ENCODE measurements at places on chromosomes 12 and 14.
A peak's percentile ranks its signal among the peaks of the same experiment; 100 is the strongest.

DNA sequence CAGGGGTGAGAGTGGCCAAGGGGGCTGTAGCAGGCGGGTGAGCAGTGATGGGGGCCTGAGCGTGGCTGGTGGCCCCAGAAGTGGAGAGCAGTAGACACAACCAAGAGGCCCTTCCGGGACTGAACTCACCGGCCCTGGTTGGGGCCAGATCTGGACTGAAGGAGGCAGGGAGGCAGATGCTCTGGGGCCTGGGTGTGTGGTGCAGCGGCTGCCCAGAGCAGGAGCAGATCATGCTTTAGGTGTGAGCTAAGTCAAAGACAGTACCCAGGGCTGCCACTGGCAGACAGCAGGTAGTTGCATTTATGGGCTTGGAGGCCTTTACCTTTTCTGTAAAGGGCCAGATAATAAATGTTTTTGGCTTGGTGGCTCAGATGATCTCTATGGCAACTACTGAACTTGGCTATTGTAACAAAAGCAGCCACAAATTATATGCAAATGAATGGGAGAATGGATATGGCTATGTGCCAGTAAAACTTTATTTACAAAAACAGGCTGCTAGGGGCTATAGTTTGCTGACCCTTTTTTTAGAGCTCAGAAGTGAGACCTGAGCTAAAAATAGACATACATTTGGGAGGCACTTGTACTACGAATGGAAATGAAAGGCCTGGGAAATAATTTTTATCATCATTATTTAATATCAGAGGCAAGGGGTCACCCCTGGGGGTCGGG lies 25.6 kb downstream of the SETD1B start:
- no peak for DNase-seq

DNA sequence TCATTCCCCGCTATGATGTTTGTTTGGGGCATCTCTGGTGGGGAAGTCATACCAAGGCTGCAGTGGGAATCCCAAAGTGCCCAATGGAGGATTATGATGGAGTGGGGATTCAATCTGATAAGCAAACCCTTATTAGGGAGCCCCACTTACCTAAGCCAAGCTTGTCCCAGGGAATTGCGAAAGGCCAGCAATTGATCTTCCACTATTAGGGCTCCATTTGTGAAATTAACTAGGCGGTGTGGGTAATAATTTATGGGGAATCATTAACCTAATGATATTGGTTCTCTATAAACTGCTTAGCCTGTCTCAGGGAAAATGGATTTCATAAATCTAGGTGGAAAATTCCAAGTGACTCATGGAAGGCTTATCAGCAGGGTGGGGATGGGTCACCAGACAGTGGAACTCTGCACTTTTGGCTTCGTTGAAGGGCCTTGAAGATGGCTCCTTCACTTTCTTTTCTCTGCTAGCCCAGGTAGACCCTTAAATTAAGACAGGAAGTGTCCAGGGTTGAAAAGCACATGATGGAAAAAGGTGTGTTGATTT lies 113.0 kb upstream of the WSCD2 start:
- DNase-seq: no peak

DNA sequence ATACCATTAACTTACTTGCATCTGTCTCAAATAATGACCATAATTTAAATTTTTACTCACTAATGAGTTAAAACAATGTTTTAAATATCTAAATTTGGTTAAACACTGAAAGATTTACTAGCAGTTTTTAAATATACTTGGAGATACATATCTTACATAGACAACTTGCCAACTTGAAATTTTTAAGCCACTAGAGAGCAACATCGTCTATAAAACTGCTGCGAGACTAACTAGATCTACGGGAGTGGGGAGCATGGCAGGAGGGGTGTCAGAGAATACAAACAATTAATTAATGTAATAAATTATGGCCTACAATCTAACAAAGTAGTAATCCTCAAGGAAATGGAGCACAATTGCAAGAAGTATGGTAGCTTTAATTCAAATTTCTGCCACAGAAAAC lies 120.4 kb downstream of the LRRIQ1 start:
- DNase-seq: no peak

DNA sequence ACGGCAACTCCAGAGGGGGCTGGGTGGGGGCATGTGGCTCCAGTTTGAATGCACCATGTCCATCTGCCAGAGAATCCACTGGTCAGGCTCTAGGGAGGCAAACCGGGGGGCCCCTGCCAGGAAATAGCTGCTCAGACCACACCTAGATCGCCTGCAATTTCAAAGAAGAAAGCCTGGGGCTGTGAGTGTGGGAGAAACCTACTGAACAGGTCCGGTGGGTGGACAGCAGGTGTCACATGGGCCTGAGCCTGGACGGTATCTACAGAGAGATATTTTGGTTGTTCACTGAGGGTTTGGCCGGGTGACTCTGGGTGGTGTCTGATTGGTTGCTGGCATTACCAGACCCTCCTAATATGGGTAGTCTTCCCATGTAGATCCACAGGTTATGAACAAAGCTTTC lies 32.0 kb downstream of the DAO start:
- DNase-seq: no peak

DNA sequence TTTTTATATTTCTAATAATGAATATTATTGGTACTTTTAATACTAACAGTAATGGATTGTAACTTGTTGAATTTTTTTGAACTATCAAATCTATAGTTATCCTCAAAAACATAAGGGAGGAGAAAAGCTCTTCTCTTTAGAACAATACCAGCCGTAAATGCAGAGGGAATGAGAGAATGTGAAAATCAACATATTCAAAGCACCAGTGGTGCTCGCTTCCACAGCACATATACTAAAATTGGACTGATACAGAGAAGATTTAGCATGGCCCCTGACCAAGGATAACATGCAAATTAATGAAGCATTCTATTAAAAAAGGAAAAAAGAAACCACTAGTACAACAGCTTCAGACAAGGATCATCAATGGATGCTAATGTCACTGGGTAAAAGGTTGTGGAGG lies 15.8 kb downstream of the R3HDM2 start:
- DNase-seq: no peak

DNA sequence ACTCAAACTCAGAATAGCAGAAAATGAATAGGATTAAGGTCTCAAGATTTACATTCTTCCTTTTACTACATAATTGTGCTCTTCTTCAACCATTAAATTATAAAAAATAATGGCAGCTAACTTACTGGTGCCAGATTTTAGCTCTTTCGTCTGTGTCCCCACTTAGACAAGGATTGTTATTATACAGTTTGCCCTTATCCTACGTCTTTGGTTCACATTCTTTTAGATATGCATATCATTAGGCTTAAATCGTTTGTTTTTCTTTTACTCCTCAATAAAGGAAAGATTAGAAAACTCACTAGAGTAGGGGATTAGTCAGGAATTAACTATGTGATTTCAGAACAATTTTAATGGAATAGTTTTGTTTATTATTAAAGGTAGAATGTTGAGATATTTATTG lies 129.6 kb upstream of the GARIN2 start:
- no peak for DNase-seq

DNA sequence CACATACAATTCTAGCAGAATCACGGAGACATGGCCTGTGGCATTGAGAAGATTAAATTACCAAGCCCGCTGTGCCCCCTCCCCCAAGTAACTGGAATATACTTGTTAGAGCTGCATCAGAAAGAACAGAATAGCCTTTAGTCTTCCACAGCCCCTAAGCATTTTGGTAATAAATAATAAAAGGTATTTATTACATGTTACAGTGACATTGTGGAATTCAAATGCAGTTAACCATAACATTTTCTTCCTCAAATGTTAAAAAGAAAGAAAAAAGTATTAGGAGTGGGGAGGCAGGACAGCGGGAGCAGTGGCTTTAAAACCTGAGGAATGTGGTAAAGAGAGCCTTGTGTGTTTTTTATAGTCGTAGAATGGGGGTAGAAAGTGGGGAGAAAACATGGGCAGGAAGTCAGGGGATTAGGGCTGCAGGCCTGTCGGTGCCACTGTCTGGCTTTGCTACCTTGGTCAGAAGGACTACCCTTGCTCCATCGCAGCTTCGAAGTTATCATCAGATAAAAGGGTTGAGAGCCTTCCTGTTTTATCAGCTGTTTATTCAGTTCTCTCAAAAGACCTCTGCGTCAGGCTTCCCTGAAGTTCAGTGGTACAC lies 255.9 kb downstream of the MSRB3 start:
- no peak for DNase-seq

DNA sequence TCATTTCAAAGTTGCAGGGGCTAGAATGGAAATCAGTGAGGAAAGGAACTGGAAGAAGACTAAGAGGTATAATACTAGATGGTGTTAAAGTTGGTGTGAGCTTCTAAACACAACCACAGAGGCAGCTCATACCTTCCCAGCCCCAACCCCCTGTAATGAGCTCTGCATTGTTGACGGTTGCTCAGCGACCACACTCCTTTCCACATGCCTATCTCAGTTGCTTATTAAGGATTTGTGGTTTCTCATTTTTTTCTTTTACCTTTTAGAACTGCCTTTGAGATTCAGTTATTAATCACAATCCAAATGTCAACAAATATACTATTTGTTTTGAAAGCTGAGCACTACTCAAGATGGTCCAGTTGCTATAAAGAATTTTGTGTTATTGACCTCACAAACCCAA lies 62.1 kb upstream of the KIF21A start:
- DNase-seq: no peak

- no peak for DNase-seq
Observed at GRCh38 chr12:105482951-105483350, 152.5 kb downstream of the C12orf75 start.

DNA sequence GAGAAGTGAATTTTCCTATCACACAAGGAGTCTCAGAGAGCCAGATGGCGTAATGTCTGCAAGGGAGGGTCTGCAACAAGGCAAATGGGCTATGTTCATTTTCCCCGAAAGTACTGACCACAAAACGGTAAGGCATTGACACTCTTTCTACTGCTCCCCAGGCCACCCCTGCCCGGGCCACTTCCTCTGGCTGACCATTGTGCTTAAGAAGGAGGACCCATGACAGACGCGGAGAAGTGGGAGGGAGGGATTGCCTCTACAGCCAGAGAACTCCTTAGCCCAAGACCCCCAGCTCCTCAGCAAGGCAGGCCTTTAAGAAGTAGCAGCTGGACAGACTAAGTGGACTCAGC lies 1.2 kb downstream of the NCKAP5L start:
- no peak for DNase-seq

GRCh38 chr14:72049462-72049861 lies 117.2 kb downstream of the RGS6 start:
- DNase-seq: no peak

- no peak for DNase-seq
Observed at GRCh38 chr12:25972783-25973182, 14.3 kb downstream of the RASSF8 start.

DNA sequence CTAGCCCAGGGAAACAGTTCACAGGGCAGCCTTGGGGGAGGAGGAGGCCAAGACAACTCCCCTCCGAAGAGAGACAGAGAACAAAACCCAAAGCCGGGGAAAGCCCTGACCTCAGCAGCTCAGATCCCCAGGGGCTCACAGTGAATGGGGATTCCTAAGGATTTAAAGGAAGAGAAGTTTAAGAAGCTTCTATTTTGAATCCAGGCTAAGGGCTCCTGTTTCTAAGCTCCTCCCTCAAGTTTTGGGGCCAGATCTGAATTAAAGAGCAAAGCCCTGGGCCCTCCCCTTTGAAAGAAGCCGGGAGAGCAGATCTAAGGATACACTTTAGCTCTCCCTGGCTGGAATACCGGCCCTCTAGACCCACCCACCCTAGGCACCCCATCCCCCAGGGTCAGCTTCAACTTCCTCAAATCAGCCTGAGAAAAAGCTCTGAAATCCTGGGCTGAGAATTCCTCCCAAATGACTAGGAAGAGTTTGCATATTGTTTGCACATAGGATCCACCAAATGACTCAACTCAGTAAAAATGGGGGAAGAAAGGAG lies 3.9 kb downstream of the KDM2B start:
- DNase-seq: no peak

DNA sequence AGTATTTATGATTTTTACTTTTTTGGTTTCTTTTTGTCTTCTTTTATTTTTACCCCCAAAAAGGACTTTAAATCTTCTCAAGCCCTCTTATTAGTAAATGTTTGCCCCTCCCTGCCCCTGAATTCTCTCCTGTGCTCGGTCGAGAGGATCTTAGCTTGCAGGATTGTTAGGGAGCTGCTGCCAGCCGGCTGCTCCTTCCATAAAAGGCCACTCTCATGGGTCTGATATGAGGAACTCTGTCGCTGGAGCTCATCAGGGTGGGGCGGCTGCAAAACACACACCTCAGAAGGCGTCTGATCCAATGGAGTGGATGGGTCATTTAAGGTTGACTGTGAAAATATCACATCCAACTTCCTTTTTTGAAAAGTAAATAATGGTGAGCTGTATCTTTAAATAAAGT lies 8.5 kb downstream of the LTBR start:
- DNase-seq: no peak

GRCh38 chr12:104131609-104132008 lies 6.4 kb downstream of the NFYB start:
- no peak for DNase-seq

- no peak for DNase-seq
Observed at GRCh38 chr12:68483592-68484383, 126.9 kb upstream of the RAP1B start.

DNA sequence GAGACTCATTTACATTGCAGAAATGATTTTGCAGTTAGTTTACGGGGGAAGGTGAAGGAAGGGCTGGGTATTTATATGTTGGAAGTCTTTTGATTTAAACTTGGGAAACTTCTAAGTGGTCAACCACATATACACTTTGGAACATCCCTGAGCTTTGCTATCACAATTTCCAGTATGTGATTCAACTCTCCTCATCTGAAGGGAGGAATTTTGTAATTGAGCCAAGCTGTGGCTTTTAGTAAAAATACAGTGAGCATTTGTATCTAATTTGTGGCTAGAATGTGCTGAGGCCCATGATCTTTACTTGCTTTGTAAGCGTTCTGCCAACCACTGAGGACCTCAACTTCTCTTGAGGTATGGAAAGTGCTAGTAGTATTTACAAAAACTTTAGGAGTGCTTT lies 235.0 kb upstream of the PDZRN4 start:
- DNase-seq: no peak

- peak; percentile 6 for DNase-seq
Observed at GRCh38 chr12:127083008-127083949, 1183.7 kb upstream of the TMEM132C start.

- no peak for DNase-seq
Observed at GRCh38 chr12:116881877-116882507, 751 bp upstream of the HRK start.

GRCh38 chr12:69509308-69509736 lies 39.1 kb downstream of the FRS2 start:
- DNase-seq: no peak

DNA sequence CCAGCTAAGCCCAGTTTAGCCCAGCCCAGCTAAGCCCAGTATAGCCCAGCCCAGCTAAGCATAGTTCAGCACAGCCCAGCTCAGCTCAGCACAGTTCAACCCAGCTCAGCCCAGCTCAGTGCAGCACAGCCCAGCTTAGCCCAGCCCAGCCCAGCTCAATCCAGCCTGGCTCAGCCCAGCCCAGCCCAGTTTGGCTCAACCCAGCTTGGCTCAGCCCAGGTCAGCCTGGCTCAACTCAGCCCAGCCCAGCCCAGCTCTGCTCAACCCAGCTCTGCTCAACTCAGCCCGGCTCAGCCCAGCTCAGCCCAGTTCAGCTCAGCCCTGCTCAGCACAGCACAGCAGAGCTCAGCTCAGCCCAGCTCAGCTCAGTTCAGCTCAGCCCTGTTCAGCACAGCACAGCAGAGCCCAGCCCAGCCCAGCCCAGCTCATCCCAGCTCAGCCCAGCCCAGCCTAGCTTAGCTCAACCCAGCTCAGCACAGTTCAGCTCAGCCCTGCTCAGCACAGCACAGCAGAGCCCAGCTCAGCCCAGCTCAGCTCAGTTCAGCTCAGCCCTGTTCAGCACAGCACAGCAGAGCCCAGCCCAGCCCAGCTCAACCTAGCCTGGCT lies 330.9 kb downstream of the TMEM121 start:
- no peak for DNase-seq

GRCh38 chr12:93785249-93786010 lies 108.3 kb downstream of the CRADD start:
- DNase-seq: peak; percentile 25

All from stimulated activated CD4-positive, alpha-beta T cell treated with anti-CD3 and anti-CD28 coated beads, Interleukin-1b, Interleukin-23, amount 100 ng/mL, for 4 hours (primary cell).